ENCODE measurements at places on chromosomes 1 and 21.

DNA sequence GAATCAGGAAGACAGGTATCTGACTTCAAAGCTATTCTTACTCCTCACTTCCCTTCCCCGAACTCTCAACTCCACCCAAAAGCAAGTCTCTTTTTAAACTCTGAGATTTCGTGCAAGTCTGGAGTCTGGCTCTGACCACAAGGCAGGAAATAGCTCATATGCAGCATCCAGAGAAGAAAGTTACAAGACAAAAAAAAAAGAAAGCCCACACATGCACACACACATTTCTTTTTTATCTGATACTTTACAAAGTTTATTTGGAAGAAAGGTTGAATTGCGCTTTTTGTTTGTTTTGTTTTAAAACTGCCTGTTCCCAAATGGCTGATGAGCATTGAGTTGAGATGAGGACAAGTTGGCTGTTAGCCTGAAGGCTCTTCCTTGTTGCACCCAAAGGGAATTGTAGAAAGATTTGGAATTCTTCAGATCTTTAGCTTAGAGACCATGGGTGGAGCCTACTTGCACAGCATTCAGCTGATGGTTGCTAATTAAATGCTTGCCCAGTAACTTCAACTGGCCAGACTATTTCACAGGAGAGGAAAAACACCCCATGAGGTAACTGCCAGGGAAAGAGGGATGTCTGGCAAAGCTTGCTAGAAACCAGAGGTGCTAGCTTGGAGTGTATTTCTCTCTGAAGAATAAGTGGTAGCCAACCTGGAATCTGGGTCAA, 490.3 kb downstream of the TTLL7 start:
- DNase-seq: no peak

- no peak for DNase-seq
Observed at GRCh38 chr1:165116732-165117131, 239.8 kb downstream of the LMX1A start.

GRCh38 chr1:170460001-170460400, 72.0 kb upstream of the GORAB start:
- no peak for DNase-seq

GRCh38 chr1:113657556-113658063, 101.7 kb downstream of the PHTF1 start:
- DNase-seq: no peak

GRCh38 chr1:96840396-96840795, 118.8 kb downstream of the PTBP2 start:
- DNase-seq: no peak

- DNase-seq: no peak
Observed at GRCh38 chr1:40058453-40059337, 18.2 kb downstream of the CAP1 start.

GRCh38 chr1:221449801-221450470, 292.0 kb downstream of the DUSP10 start:
- no peak for DNase-seq

DNA sequence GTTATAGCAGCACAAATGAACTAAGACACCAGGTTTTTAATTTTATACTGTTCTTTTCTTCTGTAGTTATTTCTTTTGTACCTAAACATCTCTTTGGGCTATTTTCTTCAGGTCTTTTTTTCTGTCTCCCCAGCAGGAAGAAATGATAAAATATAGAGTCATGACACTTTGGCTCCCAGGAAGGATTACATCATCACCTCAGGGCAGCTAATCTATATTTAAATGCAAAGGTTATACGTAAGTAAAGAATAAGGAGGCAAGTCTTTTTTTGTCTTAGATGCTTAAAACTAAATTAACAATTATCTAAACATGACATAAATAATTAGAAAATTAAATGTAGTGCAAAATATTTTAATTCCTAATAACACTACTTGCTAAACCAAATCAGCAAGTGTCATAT, 57.0 kb downstream of the WARS2 start:
- no peak for DNase-seq

DNA sequence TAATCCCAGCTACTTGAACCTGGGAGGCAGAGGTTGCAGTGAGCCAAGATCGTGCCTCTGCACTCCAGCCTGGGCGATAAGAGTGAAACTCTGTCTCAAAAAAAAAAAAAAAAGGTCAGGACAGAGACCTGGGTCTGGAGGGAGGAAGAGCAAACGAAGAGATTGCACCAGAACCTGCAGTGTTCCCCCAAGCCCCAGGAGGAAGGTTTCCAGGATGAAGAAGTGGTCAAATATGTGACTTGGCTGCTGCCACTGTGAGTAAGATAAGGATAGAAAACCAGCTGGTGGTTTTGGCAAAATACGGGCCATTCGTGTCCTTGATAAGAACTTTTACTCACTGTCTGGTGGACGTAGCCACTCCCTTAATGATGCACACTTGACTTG, 42.2 kb downstream of the CLDN14 start:
- no peak for DNase-seq

- DNase-seq: no peak
Observed at GRCh38 chr1:21520899-21521716, 11.9 kb downstream of the ALPL start.

All from activated CD8-positive, alpha-beta memory T cell treated with anti-CD3 and anti-CD28 coated beads for 1 hour (primary cell).